ENCODE measurements at places on chromosomes 4 and X.
A peak's percentile ranks its signal among the peaks of the same experiment; 100 is the strongest.

- no peak overlapping the region for H3K4me3 ChIP-seq
- no peaks in the 10 kb centered on the region for H3K4me1 ChIP-seq
- no peak overlapping the region for H3K27ac ChIP-seq
- no peak for DNase-seq
- no peaks in the 10 kb centered on the region for H3K36me3 ChIP-seq
These were observed 166.6 kb upstream of the SLC7A11 start for GRCh38 chr4:138408758-138409157.

DNA sequence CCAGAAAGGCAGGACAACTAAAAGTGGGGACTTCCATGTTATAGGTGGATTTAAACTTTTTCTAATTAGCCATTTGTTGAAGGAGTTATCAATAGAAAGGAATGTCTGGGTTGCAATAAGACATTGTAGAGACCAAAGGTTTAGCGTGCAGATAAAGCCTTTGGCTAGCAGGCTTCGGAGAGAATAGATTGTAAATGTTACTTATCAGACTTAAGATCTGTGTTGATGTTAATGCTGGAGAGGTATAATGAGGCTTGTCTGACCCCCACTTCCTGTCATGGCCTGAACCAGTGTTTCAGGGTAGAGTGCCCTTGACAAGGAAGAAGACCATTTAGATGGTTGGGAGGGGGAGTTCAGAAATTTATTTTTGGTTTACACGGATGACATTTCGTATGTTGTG is 67.1 kb upstream of the SPIN4 start:
- H3K27me3 ChIP-seq = no peaks in the 10 kb centered on the region
- no peaks in the 10 kb centered on the region for H3K4me1 ChIP-seq
- no peak overlapping the region for H3K27ac ChIP-seq

GRCh38 chr4:17273047-17273446 is 238.8 kb downstream of the QDPR start:
- DNase-seq = no peak
- H3K27ac ChIP-seq = no peak overlapping the region
- peaks cover 4% of the 10 kb centered on the region for H3K36me3 ChIP-seq
- peaks cover 67% of the 10 kb centered on the region for H3K27me3 ChIP-seq
- peaks cover 4% of the 10 kb centered on the region for H3K4me1 ChIP-seq

DNA sequence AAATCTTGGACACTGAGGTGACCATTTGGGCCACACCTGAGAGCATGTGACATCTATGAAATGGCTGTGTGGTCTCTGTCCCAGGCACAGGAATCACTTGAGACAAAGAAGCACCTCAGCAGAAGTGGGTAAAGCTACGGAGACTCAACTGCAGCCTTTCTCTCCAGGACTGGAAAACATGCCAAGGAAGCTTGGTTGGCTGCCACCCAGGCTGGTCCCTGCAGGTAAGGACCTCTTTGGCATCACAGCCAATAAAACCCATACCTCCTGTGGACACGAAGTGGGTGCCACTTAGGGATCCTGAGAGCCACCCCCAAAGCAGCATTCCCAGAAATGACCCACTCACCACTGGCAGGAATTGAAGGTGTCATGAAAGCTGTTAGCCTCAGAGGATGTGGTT is 74.6 kb downstream of the LEF1 start:
- peak overlapping the region; percentile 1 for H3K27ac ChIP-seq
- H3K36me3 ChIP-seq = peaks cover 5% of the 10 kb centered on the region
- H3K4me3 ChIP-seq = no peak overlapping the region
- H3K4me1 ChIP-seq = peaks cover 55% of the 10 kb centered on the region
- DNase-seq = no peak
- no peaks in the 10 kb centered on the region for H3K27me3 ChIP-seq
